ENCODE measurements at places on chromosomes 16 and 17.

DNA sequence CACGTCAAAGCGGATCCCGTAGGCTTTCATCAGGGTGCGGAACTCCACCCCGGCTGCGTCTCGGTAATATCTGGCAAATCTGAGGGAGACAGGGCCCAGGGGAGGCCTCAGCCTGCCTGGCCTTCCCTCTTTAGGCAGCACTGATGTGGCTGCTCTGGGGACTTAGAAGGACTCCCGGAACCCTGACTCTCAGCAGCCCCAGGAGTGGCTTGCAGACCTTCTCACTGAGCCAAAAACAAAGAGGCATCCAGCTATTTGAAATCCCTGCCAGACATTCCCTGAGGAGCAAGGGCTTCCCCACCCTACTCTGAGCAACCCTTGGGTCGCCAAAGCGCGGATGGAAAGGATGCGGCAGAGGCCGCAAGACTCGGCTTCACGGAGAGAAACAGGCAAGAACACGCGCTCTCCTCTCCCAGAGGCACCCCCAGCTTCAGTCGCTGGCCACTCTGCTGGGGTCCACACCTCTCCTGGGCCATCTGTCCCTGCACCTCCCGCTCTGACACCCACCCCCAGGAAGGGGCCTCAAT, 7.9 kb downstream of the P2RX5 start:
- DNase-seq = no peak

GRCh38 chr16:10756574-10756973, 12.9 kb downstream of the NUBP1 start:
- DNase-seq = peak; percentile 59

- no peak for DNase-seq
Observed at GRCh38 chr17:29577001-29577370, 8.5 kb downstream of the TP53I13 start.

DNA sequence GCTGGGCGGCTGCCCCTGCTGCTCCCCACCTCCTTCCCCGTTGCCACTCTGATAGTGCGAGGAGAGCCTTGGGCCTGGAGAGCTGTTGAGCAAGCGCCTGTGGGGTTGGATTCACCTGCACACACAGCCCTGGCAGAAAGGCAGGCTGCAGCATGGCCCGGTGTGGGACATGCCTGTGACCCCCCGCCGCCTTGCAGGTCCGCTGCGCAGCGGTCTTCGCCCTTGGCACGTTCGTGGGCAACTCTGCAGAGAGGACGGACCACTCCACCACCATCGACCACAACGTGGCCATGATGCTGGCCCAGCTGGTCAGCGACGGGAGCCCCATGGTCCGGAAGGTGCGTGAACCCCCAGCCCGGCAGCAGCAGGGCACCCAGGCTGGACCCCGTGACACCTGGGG, 106.8 kb upstream of the CHMP6 start:
- no peak for DNase-seq

- DNase-seq = no peak
Observed at GRCh38 chr16:79067600-79067999, 532.9 kb downstream of the MAF start.

Measured in skeletal muscle cell (primary cell).